ENCODE measurements at places on chromosomes 2 and 18.
A peak's percentile ranks its signal among the peaks of the same experiment; 100 is the strongest.

DNA sequence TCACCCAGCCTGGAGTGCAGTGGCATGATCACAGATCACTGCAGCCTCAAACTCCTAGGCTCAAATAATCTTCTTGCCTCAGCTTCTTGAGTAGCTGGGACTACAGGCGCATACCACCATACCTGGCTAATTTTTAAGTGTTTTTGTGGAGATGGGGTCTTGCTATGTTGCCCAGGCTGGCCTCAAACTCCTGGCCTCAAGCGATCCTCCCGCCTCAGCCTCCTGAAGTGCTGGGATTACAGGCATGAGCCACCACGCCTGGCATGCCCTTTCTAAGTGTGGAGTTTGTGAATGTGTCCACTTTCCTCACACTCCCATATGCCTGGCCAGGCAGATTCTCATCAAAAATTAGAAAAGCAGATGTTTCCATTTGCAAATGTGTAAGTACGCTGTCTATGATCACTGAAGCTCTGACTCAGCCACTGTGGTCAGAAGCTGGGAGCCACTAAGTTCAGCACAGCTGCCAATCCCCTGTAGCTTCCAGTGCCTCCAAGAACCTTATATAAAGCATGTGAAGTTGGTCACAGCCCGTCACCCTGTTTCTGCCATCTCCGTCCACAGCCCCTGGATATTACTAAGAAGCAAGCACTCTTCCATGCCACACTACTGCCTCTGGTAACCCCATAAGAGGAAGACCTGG lies 155.4 kb downstream of the FAM210A start:
- DNase-seq: no peak

GRCh38 chr2:12718711-12719399 lies 2.1 kb downstream of the TRIB2 start:
- DNase-seq: peak; percentile 60

DNA sequence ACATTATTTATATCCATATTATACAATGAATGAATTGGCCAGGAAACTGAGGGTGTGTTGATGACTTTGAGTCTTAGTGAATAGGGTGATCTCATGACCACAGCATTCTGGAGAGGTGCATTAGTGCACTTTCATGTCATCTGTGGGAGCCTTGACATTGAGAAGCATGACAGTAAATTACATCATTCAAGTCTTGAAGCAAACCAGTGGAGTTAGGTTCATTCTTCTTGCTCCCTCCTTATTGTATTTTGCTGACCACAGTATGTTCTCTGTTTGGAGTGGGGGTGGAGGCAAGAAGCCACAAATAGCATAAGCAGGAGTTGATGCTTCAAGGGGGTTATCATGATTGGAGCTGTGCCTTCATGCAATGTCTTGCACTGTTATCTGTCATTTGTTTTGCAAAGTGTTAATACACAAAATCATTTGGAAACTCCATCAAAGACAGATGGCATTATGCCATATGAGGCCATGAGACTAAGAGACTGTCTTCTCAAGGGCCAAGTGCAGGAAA lies 680.2 kb downstream of the NYAP2 start:
- no peak for DNase-seq

- DNase-seq: peak; percentile 55
Observed at GRCh38 chr2:214587442-214587841, 176.6 kb downstream of the VWC2L start.

DNA sequence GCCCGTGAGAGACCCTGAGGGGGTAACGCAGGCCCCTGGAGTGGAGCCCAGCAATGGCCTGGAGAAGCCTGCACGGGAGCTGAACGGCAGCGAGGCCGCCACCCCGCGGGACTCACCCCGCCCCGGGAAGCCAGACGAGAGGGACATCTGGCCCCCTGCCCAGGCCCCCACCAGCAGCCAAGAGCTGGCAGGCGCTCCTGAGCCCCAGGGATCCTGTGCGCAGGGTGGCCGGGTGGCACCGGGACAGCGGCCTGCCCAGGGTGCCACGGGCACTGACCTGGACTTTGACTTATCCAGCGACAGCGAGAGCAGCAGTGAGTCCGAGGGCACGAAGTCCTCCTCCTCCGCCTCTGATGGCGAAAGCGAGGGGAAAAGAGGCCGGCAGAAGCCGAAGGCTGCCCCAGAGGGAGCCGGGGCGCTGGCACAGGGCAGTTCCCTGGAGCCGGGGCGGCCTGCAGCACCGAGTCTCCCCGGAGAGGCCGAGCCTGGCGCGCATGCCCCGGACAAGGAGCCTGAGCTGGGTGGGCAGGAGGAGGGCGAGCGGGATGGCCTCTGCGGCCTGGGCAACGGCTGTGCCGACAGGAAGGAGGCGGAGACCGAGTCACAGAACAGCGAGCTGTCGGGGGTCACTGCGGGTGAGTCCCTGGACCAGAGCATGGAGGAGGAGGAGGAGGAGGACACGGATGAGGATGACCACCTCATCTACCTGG lies 35.1 kb downstream of the CTDP1 start:
- DNase-seq: no peak

Data from Karpas-422 (cell line).